ENCODE measurements at places on chromosomes 5 and 9.

DNA sequence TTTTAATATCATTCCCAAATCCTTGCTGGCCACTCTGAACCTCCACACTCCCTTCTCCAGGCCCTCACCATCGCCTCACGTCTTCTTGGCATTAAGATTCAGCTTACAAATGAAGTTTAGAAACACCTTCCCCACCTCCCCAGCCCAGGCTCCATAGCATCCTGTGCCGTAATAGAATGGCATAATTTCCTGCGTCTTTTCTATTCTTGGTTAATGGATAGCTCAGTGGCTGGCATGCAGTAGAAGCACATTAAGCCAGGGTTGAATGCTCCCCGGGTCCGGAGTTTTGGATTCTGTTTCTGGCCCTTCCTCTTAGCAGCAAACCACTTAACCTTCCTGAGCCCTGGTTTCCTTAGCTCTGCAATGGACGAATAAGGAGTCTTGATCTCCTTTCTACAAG, 13.8 kb downstream of the WWC1 start:
- H3K27me3 ChIP-seq = no peaks in the 10 kb centered on the region
- H3K27ac ChIP-seq = no peak overlapping the region
- DNase-seq = no peak
- no peaks in the 10 kb centered on the region for H3K36me3 ChIP-seq

DNA sequence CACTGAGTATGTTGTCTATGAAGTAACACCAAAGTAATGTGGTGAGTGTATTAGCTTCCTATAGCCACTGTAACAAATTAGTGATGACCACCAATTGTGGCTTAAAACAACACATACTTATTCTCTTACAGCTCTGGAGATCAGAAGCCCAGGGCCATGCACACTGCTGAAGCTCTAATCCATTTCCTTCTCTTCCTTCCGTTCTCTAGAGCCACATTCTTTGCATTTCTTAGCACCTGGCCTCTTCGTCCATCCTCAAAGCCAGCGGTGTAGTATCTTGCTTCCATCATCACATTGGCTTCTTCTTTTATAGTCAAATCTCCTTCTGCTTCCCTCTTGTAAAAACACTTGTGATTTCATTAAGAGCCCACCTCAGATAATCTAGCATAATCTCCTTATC, 230.3 kb upstream of the RFX3 start:
- no peak overlapping the region for H3K4me3 ChIP-seq
- no peaks in the 10 kb centered on the region for H3K27me3 ChIP-seq
- DNase-seq = no peak
- H3K4me1 ChIP-seq = no peaks in the 10 kb centered on the region
- no peak overlapping the region for H3K27ac ChIP-seq

DNA sequence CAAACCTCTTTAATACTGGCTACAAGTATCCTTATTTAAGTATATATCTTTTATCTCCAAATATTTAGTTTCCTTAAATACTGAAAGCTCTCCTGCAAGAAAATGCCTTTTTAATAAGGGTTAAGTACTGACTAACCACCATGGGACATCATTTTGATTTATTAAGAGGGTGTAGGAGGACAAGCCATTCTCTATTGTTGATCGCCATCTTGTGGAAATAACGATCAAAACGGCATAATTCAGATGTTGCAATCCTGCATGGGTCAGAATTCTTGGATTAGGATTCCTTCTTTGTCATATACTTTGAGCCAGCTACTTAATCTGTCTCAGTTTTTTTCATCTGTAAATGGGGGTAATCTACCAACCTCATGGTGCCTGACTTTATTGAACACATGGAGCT, 28.7 kb upstream of the C5orf46 start:
- no peak overlapping the region for H3K4me3 ChIP-seq
- H3K27me3 ChIP-seq = no peaks in the 10 kb centered on the region
- no peaks in the 10 kb centered on the region for H3K4me1 ChIP-seq
- DNase-seq = peak; percentile 15
- H3K36me3 ChIP-seq = no peaks in the 10 kb centered on the region

GRCh38 chr5:151081431-151082281, 822 bp upstream of the TNIP1 start:
- DNase-seq = no peak
- peak overlapping the region; percentile 71 for H3K4me3 ChIP-seq
- H3K36me3 ChIP-seq = no peaks in the 10 kb centered on the region
- H3K27ac ChIP-seq = peak overlapping the region; percentile 71
- no peaks in the 10 kb centered on the region for H3K27me3 ChIP-seq
- H3K4me1 ChIP-seq = peaks cover 1% of the 10 kb centered on the region

GRCh38 chr9:128067645-128068385, at the start of gene SLC25A25:
Gene SLC25A25, plus strand, starts transcription at chr9:128068232. Its CDS starts 88 bp downstream, at chr9:128068320.
- H3K36me3 ChIP-seq = no peaks in the 10 kb centered on the region
- H3K27ac ChIP-seq = peak within 1 kb of the TSS; percentile 92
- H3K4me1 ChIP-seq = peaks cover 14% of the 10 kb centered on the region
- peak; percentile 98 for DNase-seq

DNA sequence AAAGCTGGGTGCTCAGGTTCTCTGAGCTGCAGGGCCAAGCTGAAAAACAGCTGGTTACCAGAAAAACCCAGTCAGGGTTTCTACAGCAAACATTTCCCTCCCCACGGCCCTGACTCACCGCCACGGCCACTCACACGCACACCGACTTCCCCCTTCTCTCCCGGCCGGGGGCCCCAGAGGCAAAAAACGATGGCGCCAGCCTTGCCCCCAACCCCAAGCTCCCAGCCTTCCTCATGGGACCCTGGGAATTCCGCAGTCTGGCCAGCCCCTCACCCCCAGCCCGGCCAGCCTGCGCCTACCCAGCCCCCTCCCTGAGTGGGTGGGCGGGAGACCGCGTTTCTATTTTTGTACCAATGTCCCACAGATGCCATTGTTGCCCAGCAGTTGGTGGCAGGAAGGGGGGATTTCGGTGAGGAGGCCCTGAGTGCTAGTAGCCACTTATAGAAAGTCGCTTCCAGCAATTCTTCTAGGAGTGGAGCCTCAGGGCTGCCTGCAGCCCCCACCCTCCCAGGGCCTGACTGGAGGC, 18.4 kb downstream of the ENG start:
- no peak overlapping the region for H3K27ac ChIP-seq
- no peaks in the 10 kb centered on the region for H3K36me3 ChIP-seq
- H3K4me3 ChIP-seq = no peak overlapping the region
- no peaks in the 10 kb centered on the region for H3K27me3 ChIP-seq

- no peak for DNase-seq
- peaks cover 9% of the 10 kb centered on the region for H3K4me1 ChIP-seq
- H3K4me3 ChIP-seq = no peak overlapping the region
- H3K27me3 ChIP-seq = no peaks in the 10 kb centered on the region
Observed at GRCh38 chr5:141960018-141960417, 2.0 kb upstream of the PCDH12 start.

DNA sequence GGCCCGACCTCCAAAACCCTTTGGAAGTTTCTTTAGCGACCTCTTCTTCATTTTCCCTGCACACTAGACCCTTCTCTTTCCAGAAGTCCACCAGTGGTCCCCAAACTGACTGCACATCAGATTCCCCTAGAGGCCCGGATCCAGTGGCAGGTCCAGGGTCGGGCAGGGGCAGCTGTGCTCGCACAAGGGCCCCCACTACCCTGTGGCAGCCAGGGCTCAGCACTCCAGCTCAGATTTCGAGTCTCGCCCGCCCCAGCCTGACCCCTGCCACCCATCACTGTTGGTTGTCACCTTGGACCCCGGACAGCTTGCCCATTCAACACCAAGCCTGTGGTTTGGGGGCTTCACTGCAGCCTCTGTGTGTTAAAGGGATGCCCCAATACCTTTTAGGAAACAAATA, 7.8 kb upstream of the ZDHHC12 start:
- H3K4me3 ChIP-seq = no peak overlapping the region
- H3K4me1 ChIP-seq = no peaks in the 10 kb centered on the region
- no peak overlapping the region for H3K27ac ChIP-seq
- no peaks in the 10 kb centered on the region for H3K27me3 ChIP-seq
- DNase-seq = no peak

GRCh38 chr9:70133253-70134208, 89.9 kb downstream of the MAMDC2 start:
- H3K27me3 ChIP-seq = no peaks in the 10 kb centered on the region
- DNase-seq = no peak
- no peak overlapping the region for H3K4me3 ChIP-seq
- no peaks in the 10 kb centered on the region for H3K4me1 ChIP-seq

DNA sequence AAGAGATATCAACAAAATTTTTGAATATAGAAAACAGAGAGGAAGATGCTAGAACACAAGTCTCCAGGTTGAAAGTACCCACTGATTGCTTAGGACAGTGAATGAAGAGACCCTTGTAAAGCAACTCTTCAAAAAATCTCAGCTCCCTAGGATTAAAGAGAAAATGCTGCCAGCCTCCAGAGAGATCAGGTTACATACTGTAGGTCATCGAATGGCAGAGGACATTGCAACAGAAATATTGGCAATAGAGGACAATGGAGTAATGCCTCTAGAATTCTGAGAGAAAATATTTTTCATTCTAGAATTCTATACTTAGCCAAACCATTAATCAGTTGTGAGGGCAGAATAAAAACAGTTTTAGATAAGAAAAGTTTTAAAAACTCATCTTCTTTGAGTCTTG, 43.1 kb upstream of the ELL2 start:
- H3K4me1 ChIP-seq = no peaks in the 10 kb centered on the region
- no peaks in the 10 kb centered on the region for H3K27me3 ChIP-seq
- no peak overlapping the region for H3K27ac ChIP-seq
- H3K4me3 ChIP-seq = no peak overlapping the region
- no peak for DNase-seq

- H3K27me3 ChIP-seq = no peaks in the 10 kb centered on the region
- no peak for DNase-seq
- no peak overlapping the region for H3K27ac ChIP-seq
- no peaks in the 10 kb centered on the region for H3K36me3 ChIP-seq
- H3K4me3 ChIP-seq = no peak overlapping the region
Observed at GRCh38 chr5:161410640-161411039, 135.9 kb downstream of the GABRB2 start.

DNA sequence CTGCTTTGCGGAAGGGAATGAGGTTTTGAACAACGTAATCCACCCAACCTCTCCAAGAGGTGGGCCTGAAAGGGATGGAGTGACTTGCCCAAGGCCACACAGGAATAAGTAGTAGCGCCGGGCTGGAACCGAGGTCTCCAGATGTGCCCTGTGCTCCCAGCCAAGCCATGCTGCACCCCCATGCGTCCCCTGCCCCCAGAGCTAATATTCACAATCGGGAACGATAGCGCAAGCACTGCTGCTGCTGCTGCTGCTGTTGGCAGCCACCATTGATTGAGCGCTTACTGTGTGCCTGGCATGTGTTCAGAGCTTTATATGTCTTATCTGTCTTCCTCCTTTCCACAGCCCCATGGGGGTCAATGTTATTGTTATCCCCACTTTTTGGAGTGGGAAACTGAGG, 43.9 kb downstream of the AMBP start:
- no peak overlapping the region for H3K27ac ChIP-seq
- H3K4me3 ChIP-seq = no peak overlapping the region
- no peaks in the 10 kb centered on the region for H3K36me3 ChIP-seq
- no peak for DNase-seq

DNA sequence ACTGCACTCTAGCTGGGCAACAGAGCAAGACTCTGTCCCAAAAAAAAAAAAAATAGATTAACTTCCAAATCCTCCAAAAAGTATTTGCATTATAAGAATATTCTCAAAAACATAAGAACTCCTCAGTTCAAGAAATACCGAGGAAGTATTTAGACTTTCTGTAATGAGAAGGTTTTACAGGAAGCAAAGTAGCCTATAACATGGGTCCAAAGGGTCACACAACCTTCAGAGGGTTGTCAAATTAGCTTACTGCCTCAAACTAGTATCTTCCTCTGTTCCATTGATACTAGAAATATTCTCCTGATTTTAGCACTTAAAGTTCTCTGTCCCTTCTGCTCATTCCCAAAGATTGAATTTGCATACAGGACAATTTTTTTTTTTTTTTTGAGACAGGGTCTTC, 121.9 kb downstream of the INVS start:
- no peak overlapping the region for H3K4me3 ChIP-seq
- H3K4me1 ChIP-seq = no peaks in the 10 kb centered on the region
- H3K36me3 ChIP-seq = no peaks in the 10 kb centered on the region
- no peaks in the 10 kb centered on the region for H3K27me3 ChIP-seq
- H3K27ac ChIP-seq = no peak overlapping the region

GRCh38 chr5:143707806-143708205, 104.2 kb upstream of the HMHB1 start:
- no peaks in the 10 kb centered on the region for H3K4me1 ChIP-seq
- no peaks in the 10 kb centered on the region for H3K36me3 ChIP-seq
- DNase-seq = no peak
- H3K27ac ChIP-seq = no peak overlapping the region

DNA sequence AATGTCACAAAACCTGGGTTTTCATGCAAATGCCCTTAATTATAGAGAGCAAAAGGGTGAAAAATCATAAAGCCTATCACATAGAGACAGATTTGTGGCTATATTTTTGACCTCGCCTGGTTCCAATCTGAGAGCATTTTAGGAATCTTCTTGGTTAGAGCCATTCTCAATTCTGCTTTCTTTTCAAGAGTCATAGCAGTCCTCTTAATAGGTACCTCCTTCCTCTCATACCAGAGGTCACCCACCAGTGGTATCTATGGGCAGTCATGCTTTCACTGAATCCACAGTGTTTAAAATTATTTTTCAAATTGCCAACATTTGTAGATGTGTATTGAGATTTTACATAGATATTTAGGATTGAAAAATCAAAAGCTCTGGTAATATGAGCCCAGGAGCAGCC, 215.5 kb downstream of the DAB2IP start:
- no peak for DNase-seq
- no peaks in the 10 kb centered on the region for H3K27me3 ChIP-seq
- H3K4me1 ChIP-seq = peaks cover 8% of the 10 kb centered on the region
- no peaks in the 10 kb centered on the region for H3K36me3 ChIP-seq
- H3K4me3 ChIP-seq = no peak overlapping the region
- no peak overlapping the region for H3K27ac ChIP-seq

DNA sequence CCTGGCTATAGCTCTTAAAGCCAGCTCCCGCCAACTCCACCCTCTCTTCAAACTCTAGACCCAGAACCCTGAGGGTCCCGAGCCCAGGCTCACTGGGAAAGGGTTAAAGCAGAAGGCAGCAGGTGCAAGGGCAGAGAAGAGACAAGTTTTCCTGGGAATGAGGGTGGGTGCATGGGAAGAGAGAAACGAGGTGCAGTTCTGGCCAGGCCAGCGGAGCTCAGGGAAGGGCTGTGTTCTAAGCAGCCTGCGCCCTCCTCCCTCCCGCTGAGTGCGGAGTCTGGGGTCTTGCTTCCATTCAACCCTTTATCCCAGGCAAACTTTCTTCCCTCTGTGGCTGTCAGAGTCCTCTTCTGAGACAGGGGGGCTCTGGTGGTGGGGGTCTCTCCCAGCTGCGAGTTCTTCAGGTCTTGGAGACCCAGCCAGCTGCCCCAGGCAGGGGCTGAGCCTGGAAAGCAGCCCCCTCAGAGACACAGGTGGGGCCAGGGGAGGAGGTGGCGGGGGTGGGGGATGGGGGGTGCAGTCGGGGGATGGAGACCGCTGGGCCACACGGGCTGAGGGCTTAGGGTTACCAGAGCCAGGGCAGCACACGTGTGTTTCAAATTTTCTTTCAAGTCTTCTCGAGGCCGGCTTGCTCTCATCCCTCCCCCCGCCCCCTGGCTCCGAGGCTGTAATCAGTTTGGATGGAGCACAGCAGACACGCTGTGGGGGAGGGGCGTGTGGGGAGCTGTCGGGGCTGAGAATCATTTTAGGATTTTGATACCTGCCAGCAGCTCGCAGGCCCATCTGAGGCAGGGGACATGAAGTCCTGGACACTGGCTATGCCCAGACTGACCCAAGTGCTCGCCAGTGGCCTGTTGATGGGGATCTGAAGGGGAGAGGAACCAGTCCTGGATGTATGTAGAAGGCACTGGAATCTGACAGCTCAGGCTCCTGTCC, 169.6 kb upstream of the SMIM23 start:
- no peak overlapping the region for H3K4me3 ChIP-seq
- no peak overlapping the region for H3K27ac ChIP-seq
- H3K36me3 ChIP-seq = no peaks in the 10 kb centered on the region
- no peaks in the 10 kb centered on the region for H3K4me1 ChIP-seq
- peaks cover 38% of the 10 kb centered on the region for H3K27me3 ChIP-seq
- no peak for DNase-seq
